ENCODE measurements at places on chromosomes 6 and 20.

DNA sequence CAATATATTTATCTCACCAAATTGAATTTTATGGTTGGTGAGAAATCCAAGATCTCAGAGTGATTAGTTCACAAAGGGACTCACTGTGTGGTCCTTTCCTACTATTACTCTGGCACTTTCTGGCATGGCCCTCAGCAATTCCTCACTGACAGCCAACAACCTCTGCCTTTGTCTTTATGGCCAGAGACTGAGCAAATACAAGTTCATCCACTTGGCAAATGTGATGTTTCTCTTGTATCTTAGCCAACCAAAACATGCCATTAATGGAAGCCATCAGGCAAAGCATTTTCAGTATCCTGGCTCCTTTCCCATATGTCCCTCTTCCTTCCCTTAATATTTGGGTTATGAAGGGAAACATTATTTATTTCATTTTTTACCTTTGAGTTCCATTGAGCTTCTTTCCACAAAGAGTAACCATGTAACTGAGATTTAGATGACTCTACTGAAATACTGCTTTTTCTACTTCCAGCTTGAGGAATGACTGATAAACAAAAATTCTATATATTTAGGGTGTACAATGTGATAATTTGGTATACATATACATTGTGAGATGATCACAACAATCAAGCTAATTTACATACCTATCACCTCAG lies 30.8 kb upstream of the SMLR1 start:
- no peak for DNase-seq

DNA sequence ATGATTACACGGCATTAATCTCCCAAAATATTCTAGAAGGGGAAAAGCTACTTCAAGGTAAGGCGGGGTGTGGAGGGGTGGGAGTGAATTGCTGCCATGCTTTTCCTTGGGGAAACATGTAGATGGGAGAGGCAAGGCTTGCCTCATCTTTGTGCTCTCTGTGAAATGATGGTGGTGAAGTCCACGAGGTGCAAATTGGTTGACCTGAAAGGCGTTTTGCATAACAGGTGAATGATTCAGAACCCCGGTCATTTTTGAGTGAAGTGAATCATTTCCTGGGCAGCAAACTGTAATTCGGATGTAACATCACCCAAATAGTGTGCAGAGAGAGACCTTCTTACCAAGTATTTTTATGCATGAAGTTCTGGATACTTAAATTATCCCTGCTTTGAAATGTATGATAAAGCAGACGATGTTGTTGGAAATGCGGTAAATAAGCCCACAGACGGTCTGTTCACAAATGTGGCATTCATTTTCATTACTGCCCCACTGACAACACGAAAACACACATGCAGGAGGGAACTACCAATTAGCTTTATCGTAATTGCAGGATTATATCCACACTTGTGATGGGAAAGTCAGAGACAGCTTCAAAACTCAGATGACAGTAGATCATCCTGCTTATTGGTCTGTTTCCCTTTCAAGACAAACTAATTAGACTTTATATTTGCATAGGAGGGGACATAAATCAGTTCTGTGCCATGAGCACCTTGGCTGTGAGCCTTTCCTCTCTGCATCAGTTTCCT lies 3.0 kb downstream of the CDH4 start:
- no peak for DNase-seq

DNA sequence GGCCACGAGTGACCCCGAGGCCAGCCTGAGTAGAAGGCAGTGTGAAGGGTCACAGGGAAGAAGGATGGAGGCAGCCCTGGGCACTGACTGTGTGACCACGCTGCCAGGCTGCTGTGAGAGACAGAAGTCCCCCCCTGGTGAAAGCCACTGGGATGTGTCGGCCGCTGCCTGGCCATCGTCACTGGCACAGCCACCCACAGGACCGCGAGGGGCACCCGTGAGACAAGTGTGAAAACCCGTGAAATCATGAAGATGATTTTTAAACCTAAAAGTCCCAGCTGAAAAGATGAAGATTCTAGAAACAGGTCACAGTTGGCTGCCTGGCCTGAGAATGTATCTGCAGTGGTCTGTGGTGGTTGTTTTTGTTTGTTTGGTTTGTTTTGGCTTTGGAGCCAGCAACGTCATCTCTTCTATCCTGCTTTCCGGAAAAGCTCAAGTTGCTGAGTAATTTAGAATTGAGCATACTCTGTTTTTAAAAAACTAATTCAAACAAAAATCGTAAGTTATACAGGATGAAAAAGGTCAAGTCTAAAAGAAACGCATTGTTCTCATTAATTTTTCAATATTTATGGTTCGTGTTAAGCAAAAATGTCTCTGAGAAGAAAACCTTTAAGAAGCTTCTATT lies 94.7 kb downstream of the HUS1B start:
- no peak for DNase-seq

- DNase-seq, result no peak
These were observed 136.1 kb downstream of the ANKRD60 start for GRCh38 chr20:58092353-58092752.

DNA sequence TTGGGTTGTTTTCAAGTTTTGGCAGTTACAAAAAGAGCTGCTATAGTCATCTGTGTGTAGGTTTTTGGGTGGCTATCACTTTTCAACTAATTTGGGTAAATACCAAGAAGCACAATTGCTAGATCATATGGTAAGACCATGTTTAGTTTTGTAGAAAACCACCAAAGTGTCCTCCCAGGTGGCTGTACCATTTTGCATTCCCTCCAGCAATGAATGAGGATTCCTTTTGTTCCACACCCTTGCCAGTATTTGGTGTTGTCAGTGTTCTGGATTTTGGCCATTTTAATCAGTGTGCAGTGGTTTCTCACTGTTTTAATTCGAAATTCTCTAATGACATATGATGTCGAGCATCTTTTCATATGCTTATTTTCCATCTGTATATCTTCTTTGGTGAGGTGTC lies 457.5 kb upstream of the ARID1B start:
- DNase-seq, result no peak

DNA sequence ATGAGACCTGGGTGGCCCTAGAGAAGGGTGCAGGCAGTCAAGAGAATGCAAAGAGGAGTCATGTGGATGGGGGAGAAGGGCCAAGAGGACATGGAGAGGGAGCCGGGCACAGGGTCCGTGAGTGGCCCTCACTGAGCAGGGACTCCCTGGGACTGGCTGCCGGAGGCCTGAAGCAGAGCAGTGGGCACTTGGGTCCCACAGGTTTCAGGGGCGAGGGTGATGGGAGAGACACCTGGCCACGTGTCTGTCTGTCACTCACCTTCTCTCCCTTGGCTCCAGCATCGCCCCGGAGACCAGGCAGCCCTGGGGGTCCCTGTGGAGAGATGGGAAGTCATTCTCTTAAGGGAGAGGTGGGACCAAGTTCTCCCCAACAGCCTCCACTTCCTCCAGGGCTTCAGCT lies 25.5 kb downstream of the COL11A2 start:
- no peak for DNase-seq

GRCh38 chr6:20402342-20403069 lies 827 bp downstream of the E2F3 start:
- peak; percentile 34 for DNase-seq

GRCh38 chr6:148427333-148427732 lies 84.7 kb downstream of the SASH1 start:
- no peak for DNase-seq

DNA sequence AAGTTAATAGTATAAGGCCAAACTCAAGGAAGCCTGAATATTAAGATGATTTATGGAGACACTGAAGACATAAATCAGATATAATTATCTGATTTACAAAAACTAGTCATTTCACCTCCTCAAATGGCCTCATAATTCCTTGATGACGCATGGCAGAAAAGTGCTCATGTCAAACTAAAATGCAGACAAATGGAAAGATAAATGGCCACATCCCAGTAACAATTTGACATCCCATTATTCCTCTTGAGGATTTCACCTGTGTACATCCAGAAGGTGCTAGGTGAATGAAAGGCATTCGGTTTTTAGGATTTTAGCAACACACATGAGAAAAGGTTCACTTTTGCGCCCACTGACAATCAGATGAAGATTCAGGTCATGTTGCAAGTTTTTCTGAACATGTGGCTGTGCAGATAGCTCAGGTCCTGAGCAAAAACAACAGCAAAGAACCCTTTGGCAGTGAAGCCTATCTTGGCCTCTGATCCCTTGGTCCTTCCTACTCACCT lies 24.2 kb downstream of the SGK1 start:
- DNase-seq, result no peak

- no peak for DNase-seq
These were observed 1225.5 kb upstream of the CITED2 start for GRCh38 chr6:140599916-140600315.

DNA sequence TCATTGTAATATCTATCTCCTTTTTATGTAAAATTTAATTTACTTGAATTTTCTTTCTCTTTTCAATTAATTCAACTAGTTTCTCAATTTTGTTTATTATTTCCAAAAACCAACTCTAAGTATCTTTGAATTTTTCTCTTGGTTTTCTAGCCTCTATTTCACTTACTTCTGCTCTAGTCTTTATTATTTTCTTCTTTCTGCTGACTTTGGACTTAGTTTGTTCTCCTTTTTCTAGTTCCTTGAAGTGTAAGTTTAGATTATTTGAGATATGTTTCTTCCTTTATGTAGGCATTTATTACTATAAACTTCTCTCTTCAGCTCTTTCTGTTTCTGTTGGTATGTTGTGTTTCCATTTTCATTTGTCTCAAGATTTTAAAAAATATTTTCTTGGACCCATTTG lies 70.8 kb downstream of the TNFAIP3 start:
- DNase-seq, result no peak

DNA sequence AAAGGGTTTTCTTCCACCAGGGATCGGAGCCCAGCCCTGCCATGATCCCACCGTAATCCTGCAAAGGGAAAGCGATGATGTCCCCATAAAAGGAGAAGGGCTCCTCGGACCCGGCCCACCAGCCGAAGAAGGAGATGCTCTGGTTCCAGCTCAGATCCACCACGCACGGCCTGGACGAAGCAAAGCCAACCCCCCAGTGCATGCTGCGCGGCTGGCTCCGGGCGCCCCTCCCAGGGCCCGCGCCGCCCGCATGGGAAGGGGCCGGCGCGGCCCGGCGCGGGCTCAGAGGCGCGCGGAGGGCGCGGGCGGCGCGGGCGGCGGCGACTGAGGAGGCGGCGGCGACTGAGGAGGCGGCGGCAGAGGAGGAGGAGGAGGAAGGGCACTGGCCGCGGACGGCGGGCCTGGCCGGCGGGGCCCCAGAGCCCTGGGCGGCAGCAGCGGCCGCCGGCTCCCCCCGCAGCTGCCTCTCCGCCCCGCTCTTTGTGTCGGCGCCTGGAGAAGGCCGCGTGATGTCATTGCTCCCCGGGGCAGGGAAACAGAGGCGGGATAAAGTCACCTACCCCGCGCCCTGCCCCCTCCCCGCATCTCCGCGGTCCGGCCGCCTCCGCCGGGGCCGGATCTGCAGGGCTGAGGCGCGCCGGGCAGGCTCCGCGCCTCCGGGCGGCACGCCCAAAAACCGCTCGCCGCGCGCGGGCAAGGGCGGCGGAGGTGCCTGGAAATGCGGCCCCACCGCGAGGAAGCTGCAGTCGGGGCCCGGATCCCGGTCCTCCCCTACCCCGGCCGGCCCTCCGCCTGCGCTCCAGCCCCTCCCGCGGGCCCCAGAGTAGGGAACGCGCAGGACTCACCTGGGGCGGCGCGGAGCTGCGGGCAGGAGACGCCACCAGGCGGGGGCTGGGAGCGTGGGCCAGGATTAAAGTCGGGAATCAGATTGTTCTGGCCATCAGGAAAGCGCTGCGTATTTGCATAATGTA lies at the start of gene FAXC:
FAXC (minus strand) TSS at position 504 of the 971 bp plus-strand sequence; CDS start at position 202, 302 bp downstream.
- no peak for DNase-seq

GRCh38 chr20:16664020-16664419 lies 65.8 kb upstream of the SNRPB2 start:
- DNase-seq, result no peak

GRCh38 chr6:163098827-163099479 lies 315.6 kb upstream of the QKI start:
- DNase-seq, result no peak

DNA sequence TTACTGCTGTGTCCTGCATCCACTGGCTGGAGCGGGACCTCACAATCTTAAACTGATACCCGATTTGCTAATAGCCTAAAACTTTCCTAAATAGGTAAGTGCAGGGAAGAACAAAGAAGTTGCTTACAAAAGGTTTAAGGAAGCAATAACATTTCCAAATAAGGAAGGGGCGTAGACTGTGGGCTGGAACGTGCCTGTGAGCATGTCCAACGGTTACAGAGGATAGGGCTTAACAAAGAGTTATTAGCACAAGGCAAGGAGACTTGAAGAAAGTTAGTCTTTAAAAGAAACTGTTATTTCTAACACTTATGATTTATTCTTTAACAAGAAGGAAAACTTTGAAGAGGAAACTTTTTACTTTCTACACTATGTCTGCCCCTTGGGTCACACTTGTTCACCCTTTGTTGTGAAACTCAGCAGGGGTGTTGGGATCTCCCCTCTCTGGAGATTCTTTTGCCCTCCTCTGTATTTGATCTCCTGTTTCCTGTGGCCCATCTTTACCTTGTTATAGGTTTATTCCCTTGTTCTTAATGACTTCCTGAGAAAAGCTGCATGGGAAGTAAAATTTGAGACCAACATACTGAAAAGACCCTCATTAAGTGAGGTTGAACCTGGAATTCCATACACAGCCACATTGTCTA lies 28.7 kb downstream of the KAT14 start:
- DNase-seq, result no peak

- DNase-seq, result no peak
These were observed 112.2 kb downstream of the PLEKHG1 start for GRCh38 chr6:150711584-150712504.

- no peak for DNase-seq
These were observed 27.8 kb upstream of the CENPW start for GRCh38 chr6:126312013-126312665.

GRCh38 chr6:113442040-113442439 lies 415.1 kb upstream of the MARCKS start:
- DNase-seq, result no peak
